ENCODE measurements at places on chromosomes 5 and 9.

DNA sequence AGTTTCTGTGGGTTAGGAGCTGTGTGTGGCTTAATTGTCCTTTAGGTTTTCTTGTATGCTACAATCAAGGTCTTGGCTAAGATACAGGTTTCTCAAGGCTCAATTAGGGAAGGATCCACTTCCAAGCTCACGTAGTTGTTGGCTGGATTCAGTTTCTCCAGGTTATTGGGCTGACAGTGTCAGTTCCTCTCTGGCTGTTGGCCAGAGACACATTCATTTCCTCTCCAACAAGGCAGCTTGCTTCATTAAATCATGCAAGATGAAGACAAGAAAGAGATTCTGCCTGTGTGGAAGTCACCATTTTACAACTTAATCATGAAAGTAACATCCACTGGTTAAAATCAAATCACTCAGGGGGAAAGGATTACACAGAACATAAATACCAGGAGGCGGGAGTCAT, 275.7 kb upstream of the KIF2A start:
- no peak for DNase-seq

DNA sequence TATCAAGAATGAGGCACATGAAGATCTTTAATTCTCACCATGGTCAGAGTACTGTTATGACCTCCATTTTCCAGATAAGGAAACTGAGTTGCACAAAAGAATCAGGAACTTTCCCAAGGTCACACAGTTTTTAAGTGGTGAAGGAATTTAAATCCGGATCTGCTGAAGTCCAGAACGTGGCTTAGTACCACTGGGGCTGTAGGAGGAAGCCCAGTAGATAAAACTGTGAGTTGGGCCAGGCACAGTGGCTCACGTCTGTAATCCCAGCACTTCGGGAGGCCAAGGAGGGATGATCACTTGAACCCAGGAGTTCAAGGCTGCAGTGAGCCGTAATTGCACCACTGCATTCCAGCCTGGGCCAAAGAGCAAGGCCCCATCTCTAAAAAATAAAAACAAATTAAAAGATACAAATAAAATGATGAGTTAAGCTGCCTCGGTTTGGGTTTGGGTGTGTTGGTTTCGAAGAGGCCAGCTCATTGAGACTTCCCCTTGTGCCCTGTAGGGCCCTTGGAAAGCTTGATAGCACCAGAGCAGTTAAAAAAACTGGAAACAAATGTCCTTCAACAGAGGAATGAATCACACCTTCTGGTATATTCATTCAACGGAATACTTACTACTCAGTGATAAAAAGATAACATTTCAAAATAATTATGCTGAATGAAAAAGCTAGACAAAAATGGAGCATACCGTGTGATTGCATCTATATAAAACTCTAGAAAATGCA, 20.1 kb downstream of the ATOX1 start:
- DNase-seq: no peak

GRCh38 chr5:140360681-140361479, 886 bp downstream of the SLC4A9 start:
- no peak for DNase-seq

- no peak for DNase-seq
Observed at GRCh38 chr9:138075961-138076649, 198.5 kb downstream of the CACNA1B start.

DNA sequence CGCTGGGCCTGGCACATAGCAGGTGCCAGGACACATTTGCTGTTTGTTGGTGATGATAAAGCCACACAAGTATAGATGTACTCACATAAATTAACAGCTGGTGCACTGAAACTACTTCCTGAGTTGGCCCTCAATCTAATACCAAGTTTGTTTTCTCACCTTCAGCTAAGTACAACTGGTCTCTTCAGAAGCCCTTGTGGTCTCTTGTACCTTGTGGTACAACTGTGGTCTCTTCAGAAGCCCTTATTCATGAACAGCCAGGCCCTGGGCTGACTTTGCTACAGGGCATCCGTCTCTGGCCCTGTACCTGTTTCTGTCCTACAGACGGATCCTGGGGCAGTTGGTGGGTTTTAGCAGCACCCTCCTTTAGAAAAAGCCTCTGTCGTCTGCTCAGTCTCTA, 81.5 kb downstream of the DAB2IP start:
- DNase-seq: no peak

GRCh38 chr9:133665535-133665934, 29.4 kb downstream of the DBH start:
- no peak for DNase-seq

- DNase-seq: no peak
Observed at GRCh38 chr5:148091991-148092964, 28.5 kb downstream of the SPINK5 start.

- DNase-seq: no peak
Observed at GRCh38 chr5:169751490-169751889, 114.4 kb downstream of the DOCK2 start.

DNA sequence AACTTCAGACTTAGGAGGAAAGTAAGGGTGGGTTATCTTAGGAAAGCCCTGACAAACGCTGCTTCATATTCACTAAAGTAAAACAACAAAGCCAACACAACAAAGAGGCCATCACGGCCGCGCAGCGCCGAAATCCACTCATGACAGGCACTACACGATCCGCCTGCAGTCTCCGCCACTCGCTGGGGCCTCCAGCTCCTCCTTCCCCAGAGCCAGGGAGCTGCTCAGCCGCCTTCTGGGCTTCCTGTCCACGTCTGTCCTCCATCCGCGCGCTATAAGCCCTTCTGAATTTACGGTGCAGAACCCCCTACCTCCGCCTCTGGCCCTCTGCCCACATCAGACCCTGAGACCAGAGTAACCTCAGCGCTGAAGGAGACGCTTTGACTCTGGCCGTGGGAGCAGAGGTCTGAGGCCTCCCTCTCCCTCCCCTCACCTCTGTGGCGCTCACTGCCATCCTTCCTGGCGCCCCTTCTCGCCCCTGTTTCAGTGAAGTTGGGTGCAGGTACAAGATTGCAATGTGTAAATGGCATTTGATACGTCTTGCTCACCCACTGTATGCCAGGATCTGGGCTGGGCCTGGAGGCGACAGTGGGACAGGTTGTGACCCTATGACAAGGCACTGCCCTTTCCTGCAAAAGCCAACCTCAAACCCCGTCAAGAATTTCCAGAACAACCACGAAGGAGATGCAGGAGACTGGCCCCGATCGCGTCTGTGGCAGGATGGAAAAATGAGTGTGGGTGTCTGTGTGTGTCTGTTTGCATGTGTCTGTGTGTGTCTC, 74.9 kb upstream of the PHYKPL start:
- DNase-seq: no peak

- no peak for DNase-seq
Observed at GRCh38 chr9:98109052-98109451, 10.0 kb downstream of the TRIM14 start.

DNA sequence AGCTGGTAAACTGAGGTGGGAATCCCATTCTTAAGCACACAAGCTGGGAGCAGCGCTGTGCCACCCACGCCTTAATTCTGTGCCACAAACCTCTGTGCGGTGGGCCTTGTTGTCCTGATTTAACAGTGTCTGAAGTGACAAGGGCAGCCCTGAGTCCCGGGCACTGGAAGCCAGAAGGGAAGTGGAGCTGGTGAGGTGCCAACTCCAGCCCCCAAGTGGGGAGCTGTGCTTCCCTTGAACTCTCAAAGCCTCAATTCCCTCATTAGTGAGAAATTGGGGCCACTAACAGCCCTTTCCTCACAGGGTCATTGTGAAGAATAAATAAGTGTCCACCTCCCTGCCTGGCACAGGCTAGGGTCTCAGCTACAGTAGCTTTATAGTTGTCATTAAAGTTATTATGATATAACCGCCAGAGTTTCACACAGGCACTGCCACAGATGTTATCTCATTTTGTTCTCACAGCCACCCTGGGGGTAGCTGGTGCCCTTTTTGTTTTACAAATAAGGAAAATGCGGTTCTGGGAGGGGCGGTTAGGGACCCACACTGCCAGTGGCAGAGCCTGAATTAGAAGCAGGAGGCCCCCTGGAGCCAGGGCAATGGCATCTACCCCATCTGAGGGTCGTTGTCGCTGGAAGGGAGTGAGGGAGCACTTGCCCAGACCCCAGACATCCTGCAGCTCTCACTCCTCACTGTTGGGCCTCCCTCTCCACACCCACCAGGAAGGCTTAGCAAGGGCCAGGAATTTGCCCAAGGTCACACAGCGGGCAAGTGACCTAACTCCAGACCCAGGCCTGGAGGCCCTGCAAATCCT, 2.1 kb upstream of the TLX3 start:
- DNase-seq: no peak

GRCh38 chr5:90408571-90409317, 812 bp downstream of the CETN3 start:
- DNase-seq: no peak
